ENCODE measurements at places on chromosomes 7 and 10.

GRCh38 chr7:130875-131780 lies 61.2 kb upstream of the FAM20C start:
- DNase-seq = no peak

GRCh38 chr10:77082601-77083252 lies 554.9 kb downstream of the KCNMA1 start:
- no peak for DNase-seq

- no peak for DNase-seq
Measured at GRCh38 chr7:142668495-142668894, 80.8 kb upstream of the PRSS1 start.

GRCh38 chr7:24343614-24344013 lies 59.6 kb downstream of the NPY start:
- no peak for DNase-seq

DNA sequence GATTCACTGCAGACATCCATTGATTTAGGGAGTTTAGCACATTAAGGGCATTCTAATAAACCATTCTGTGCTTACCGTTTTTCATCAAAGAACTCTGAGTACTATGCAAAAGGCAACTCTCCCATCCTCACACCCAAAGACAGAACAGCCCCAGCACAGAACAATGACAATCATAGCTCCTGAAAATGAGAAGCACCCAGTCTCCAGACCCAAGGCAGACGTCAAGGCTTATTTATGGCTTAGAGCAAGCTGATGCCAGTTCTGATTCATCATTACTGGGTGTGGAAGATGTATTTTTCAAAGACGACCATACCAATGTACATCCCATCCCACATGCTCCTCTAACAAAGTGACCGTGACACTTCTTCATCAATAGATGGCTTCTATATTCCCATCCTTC lies 67.6 kb downstream of the OSBPL3 start:
- no peak for DNase-seq

DNA sequence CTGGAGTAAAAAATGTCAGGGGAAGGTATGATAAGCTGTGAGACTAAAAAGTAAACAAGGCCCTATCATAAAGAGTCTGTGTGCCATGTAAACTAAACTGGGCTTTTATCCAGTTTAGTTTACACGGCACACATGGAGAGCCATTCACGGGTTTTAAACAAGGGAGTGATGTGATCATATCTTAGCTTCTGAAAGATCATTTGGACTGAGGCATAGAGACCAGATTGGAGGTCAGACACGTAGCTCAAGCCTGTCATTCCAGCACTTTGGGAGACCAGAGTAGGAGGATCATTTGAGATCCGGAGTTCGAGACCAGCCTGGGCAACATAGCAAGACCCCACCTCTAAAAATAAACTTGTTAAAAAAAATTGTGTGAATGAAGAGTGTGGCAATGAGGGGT lies 50.1 kb downstream of the SKIDA1 start:
- no peak for DNase-seq

DNA sequence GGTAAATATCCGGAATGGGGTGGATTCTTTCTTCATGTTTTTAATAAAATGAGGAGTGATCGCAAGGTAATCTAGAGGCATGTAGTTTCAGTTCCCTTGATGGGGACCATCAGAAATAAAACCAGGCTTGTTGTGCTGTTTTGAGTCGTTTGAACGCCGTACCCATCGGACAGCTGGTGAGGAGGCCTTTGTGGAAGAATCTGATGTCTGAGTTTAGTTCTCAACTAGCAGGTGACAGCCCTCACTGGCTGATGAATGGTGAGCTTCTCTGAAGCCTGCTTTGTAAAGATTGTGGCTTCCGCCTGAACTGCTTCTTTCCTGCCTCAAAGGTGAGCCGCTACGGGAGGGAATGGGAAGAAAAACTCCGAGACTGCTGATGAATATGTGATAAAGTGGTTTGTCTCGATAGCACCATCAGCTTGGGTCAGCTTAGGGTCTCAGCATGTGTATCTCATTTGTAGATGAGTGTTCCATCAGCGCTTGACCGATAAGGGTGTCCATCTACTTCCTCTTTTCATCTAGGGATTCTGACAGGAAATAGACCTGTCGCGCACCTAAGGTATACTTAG lies 977 bp downstream of the TMEM248 start:
- no peak for DNase-seq

DNA sequence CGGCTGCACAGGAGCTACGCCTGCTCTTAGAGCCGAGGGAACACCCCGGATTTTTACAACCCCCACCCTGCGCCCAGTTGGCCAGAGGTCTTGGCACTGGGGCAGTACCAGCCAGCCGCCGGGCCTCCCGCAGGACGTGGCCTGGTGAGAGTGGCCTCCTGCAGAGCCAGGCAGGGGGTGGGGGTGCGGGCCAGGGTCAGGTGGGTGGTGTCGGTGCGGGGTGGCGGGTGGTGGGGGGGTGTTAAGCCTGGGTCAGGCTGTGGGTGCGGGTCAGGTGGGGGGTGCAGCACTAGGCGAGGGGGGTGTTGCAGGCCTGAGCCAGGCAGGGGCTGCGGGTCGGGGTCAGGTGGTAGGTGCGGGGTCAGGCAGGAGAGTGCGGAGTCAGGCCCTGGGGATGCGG lies 647 bp downstream of the ECHS1 start:
- no peak for DNase-seq

- DNase-seq = no peak
Measured at GRCh38 chr10:131021246-131021895, 290.1 kb downstream of the TCERG1L start.

GRCh38 chr7:121873289-121874194 lies 581 bp downstream of the PTPRZ1 start:
- peak; percentile 48 for DNase-seq

DNA sequence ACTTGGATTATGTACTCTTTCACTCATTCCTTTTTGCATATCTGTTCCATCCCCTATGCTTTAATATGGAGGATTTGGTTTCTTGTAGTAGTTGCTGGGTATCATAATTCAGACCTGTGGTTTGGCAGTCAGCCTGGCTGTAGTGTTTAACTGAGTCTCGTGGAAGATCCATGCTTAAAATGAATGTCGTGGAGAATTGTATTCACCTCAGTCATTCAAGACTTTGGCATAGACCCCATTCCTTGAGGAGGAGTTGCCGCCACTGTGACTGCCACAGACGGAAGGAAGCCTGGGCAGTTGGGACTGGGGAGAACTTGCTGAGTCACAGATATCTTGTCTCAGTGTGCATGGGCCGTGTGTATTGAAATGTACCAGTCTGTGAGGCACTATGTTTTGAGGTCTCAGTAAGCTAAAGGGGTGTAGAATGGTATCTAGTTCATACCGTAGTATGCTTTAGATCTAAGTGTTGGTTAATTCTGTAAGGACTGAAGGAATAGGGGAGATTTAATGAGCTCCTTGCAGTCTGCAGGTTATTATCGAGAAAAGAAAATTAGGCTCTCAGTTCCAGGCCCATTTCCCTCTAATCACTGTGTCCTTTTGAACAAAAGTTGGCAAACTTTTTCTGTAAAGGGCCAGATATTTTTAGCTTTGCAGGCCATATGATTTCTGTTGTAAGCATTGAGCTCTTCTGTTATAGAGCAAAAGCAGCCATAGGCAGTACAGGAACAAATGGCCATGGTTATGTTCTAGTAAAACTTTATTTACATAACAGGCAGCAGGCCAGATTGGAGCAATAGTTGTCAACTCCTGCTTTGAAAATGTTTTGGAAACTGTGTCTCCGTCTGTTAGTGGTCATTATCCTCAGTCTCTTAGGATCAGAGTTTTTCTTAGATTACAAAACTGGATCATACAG lies 76.8 kb downstream of the TPST1 start:
- no peak for DNase-seq

DNA sequence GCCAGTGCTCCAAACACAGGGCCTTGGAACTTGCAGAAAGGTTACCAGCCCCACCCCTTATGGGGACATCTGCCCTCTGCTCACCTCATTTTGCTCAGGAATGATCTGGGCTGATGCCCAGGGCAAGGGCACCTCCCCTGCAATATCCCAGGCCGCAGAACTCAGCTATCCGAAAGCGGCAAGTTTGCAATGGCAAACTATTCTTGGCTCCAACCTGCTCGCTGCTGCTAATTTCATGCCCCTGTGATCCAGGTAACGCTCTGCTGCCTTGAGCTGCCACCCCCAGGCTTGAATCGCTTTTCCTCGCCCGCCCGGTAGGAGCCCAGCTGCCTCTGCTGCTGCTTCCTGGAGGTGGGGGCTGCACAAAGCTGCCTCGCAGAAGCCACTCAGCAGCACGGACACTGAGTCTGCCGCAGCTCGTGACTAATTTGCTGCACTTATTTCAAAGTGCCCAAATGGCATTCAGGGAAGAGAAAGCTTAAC lies 18.2 kb downstream of the SLC29A3 start:
- DNase-seq = no peak

DNA sequence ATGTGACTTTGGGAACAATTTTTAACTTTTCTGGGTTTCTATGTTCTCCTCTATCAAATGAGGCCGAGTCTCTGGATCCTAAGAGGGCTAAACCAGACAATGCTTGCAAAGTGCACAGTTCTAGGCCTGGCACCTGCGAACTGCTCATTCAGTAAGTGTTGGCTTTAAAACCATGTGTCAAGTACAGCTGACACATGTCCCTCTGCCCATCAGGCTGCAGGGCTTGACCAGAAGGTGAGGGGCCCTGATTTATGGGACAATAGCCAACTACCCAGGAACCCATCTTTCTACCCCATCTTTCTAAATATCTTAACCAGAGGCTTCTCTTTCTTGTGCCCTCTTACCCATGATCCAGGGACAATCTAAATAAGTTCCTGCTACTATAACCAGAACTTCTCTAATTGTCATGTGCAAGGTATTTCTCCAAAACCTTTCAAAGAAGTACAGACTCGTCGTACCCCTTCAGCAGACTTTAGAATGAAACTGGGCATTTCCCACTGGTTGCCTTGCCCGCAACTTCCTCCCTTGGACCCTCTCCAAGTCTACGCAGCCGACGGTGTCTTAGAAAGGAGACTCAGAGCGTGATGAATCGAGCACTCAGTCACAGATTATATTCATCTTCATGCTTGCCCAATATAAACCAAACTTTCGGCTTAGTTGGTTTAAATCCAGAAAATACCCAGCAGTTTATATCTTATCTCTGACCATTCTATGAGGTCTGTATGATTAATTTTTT lies 69.8 kb upstream of the STEAP1B start:
- no peak for DNase-seq

- peak; percentile 71 for DNase-seq
Measured at GRCh38 chr10:110207011-110207804, at the start of gene MXI1. TSS of gene MXI1 (plus strand) at chr10:110207605. CDS start at chr10:110207809, 204 bp downstream.

GRCh38 chr7:135164357-135165061 lies 6.0 kb downstream of the CYREN start:
- no peak for DNase-seq

DNA sequence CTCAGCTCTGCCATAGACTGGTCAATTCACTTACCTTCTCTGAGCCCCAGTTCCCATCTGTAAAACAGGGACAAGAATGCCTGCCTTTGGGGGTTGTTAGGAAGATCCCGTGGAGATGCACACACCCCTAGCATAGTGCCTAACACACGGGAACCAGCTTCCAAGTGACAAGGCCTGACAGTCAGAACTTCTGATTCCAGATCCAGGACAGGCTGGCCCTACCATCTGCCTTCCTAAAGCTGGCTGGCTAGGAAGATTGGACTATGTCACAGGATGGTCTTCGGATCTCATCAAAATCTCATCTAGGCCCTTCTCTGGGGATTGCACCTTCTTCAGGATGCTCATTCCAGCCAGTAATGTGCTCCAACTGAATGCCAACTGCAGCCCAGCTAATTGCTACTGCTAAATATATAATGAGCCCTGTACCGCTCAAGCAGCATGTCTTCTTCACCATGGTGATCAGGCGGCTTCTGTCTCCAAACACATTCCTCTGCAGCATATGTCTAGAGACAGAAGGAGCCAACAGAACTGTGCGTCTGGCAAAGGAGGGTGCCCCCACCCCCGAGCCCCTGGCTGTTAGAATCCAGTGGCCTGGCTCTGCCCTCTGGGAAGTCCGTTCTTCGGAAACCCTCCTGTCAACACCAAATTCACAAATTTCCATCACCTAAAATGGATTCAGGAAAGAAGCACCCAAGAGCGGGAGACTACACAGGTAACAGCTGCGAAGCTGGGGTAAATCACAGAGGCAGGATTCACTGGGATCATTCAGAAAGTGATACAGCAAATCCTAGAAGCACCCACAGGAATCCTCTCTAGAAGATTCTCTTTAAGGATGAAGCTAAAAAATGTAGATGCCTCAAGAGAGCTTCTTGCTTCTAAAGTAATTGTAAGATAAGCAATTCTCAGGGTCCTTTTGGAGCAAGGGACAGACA lies 142.1 kb upstream of the EEPD1 start:
- no peak for DNase-seq

- no peak for DNase-seq
Measured at GRCh38 chr7:69878591-69878990, 280.3 kb downstream of the AUTS2 start.

DNA sequence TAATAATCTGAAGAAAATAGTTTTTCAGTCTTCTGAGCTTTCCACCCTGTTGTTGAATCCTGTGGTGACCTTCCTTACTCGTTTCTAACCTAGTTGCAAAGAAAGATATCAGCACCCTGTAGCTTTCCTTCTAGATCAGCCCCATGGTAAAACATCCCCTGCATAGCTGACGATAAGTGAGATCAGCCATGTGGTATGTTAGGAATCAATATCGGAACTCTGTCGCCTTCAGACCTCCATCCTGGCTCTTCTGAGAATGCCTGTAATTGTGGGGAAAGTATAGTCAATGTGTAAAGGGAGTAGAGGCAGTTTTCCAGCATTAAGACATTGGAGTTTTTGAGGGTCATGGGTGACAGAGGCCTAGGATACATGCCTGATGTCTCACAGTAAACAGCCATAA lies 151.8 kb downstream of the LRRC4 start:
- no peak for DNase-seq

DNA sequence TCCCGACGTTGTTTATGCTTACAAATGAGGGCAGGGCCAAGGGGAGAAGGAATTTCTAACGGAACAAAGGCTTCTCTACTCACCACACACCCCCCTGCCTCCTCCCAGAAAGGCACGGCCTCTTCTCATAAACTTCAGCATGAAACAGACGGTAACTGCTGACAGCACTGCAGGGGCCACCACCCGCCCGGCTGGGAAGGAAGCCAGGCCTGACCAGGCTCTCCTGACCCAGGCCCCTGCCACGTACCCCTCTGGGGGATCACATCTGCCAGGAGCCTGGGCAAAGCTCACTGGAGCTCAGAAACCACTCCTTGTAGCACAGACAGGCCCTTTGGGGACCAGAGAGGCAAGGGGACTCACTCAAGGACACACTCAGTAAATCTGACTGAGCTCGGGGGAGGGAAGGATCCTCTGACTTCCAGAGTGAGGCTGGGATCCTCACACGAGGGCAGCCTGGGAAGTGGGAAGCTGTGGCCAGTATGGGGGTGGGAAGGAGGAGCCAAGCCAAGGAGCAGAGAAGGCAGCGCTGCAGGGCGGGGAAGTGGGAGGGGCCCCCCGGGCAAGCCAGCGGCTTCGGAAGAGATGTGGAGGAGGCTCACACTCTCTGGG lies 46.1 kb downstream of the ZCCHC24 start:
- DNase-seq = peak; percentile 30
